ENCODE measurements at places on chromosomes 5 and 9.

- DNase-seq = peak; percentile 90
Observed at GRCh38 chr9:92151691-92152393, 36.6 kb upstream of the SPTLC1 start.

GRCh38 chr5:63963080-63963735, 963 bp upstream of the HTR1A start:
- DNase-seq = peak; percentile 13

- no peak for DNase-seq
Observed at GRCh38 chr9:28735738-28736342, 1162.6 kb upstream of the C9orf72 start.

DNA sequence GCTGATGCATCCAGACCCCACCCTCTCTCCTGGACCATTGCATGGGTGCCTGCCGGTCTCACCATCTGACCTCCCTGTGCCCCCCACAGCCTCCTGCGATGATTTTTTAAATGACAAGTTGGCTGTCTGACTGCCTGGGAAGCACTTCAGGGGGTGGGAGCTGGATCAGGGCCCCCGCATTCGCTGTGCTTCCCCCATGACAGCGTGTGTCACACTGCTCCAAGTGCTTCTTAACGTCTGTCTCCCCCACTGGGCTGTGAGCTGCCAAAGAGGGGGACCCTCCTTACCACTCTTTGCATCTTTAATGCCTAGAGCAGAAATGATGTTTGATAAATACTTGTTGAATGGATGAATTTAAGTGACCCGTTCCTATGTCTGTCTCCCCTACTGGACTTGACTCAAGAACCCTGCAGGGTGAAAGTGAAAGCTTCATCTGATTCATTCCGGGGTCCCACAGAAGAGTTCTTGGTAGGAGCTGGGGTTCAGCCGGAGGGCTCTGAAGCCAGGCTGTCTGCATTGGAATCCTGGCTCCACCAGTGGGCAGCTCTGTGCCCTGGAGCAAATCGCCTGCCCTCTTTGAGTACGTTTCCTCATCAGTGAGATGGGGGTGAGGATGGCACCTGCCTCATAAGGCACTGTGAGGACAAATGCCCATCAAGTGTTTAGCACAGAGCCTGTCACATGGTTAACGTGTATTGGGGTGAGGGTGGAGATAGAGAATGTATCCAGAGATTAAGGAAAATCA, 7.6 kb upstream of the EGR1 start:
- no peak for DNase-seq

GRCh38 chr9:134942788-134943184, 25.1 kb upstream of the FCN1 start:
- no peak for DNase-seq

- DNase-seq = no peak
Observed at GRCh38 chr5:176446884-176447590, 1.1 kb upstream of the FAF2 start.

DNA sequence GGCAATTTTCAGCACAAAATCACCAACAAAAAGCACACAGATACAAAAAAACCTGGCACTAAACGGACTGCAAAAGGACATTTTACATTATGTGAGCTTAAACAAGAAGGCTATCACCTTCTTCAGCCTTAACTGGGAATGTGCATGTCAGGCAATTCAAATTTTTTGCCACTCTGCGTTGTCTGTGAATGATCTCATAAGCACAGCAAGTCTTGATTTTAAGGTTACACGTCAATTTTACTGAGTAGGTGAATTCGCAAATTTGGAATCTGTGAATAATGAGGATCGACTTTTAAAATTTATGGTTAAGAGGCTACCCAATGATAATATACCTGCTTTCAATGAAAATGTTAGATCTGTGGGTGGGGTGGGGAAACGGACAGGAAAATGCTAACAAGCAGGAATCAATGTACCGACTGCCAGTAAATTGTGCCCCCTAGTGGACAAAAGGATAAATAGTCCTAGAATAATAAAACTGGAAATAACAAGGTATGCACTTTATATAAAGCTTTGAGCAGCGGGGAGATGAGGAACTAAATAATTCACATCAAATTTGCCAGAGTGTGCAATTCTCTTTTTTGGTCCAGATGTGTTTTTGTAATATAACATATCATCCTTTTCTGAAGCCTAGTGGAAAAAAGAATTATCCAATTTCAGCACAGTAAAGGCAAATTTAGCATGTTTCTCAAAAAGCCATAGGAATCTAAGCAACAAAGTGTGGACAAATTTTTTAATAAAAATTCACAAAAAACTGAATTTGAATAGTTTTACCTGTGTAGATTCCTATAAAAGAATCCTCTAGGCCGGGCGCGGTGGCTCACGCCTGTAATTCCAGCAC, 20.5 kb downstream of the EQTN start:
- DNase-seq = peak; percentile 50

GRCh38 chr9:14180093-14180959, 133.6 kb downstream of the NFIB start:
- no peak for DNase-seq

DNA sequence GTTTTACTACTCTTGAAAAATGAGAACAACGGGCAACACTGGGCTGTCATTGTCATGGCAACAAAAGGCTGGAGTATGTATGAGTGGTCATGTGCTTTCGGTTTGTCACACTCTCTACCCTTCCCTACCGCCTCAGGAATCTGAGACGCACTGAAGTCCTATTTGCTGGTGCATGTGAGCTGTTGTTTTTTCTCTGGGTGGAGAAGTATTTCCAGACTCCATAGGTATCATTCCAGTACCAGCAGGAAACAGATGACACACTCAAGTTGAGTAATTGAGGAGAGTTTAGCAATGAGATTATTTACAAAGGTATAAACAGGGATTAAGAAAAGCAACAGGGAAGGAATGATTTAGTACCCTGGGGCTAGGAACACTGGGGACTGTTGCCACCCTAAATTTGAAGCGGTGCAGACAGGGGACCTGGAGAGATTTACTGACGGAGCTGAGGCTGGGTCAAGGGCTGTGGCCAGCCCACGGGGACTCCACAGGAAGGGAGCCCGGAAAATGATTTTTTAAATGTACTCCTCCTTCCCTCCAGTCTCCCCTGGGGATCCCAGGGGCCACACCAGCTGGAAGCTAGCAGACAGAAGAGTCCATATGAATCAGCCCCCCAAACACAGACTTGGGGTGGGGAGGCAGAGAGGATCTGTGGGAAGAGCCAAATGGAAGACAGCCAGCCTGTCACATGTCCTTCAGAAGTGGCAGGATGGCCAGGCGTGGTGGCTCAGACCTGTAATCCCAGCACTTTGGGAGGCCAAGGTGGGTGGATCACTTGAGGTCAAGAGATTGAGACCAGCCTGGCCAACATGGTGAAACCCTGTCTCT, 13.2 kb upstream of the ZBTB43 start:
- peak; percentile 94 for DNase-seq

- peak; percentile 98 for DNase-seq
Observed at GRCh38 chr5:102715082-102715807, 39.9 kb upstream of the PAM start.

- DNase-seq = no peak
Observed at GRCh38 chr5:32290922-32291321, 21.8 kb downstream of the MTMR12 start.

- no peak for DNase-seq
Observed at GRCh38 chr5:112923148-112923917, 1.3 kb upstream of the REEP5 start.

GRCh38 chr9:133023117-133023890, 7.5 kb upstream of the GTF3C5 start:
- DNase-seq = peak; percentile 13

DNA sequence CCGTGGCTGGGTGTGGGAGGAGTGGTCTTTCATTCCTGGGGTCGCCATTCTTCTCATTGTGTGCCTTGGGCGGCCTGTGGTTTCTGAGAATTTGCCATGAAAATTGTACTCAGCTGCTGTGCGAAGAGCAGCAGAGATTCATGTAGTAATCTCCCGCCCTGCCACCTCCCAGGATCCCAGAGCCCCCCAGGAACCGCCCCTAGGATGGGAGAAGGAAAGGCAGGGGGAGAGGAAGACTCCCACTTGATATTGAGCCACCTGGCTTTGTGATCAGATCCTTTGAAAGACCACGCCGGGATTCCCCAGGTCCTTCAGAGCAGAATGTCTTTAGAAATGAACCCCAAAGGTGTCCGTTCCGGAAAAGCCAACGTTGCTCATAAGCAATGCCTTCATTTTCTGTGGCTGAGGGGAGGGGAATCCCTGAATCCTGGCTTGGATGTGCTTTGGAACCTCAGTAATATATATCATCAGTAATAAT, 27.6 kb downstream of the NEURL1B start:
- DNase-seq = no peak

DNA sequence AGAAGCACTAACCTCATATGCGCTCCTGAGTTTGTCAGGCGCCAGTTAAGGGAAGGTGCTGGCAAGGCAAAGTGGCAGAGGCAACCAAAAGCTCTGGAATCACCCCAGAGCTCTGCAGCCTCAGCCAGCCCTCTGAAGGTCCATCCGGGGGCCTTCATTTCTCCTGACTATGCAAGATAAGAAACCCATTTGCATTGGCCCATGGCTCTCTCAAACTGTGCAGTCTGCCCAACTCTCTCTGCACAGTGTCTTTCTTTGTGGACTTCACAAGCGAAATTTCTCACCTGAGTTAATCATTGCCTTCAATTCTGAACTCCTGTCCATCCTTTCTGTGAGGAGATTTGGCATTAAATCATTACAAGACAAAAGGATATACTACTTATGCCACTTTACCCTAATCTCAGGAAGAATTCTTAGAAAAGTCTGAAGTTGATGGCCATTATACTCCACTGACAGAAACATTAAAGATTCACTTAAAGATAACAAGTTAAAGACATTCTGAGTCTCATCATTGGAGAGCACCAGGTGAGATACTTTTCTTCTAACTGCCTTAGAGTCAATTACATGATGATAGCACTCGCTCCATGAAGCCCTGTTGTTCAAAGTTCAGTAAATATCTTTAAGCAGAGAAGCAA, 235.6 kb downstream of the SPOCK1 start:
- no peak for DNase-seq

DNA sequence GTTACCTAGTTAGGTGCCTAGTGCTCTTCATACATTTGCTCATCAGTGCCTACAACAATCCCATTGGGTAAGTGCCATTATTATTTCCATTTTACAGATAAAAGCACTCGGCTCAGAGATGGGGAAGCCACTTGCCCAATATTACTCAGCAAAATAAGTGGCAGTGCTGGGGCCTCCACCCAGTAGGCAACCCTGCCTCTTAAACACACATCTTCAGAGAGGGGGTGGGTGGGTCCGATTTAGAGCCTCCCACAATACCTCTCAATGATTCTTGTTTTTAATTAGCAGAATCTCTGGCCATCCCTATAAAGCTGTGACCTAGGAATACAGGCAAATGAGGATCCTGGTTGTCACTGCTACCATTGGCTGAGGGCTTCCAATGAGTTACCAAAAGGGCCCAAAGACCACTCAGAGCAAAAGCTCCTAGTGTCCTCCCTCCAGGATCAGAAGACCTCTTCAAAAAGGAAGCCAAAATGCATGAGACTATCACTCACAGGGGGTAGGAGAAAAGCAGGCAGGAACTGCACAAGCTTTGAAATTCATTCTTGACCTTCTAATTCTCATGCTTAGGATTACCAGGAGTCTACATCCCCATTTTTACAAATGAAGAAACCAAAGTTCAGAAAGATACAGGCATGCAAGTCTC, 36.1 kb upstream of the UBE2D2 start:
- no peak for DNase-seq

GRCh38 chr5:39829441-39829840, 404.7 kb upstream of the DAB2 start:
- no peak for DNase-seq

DNA sequence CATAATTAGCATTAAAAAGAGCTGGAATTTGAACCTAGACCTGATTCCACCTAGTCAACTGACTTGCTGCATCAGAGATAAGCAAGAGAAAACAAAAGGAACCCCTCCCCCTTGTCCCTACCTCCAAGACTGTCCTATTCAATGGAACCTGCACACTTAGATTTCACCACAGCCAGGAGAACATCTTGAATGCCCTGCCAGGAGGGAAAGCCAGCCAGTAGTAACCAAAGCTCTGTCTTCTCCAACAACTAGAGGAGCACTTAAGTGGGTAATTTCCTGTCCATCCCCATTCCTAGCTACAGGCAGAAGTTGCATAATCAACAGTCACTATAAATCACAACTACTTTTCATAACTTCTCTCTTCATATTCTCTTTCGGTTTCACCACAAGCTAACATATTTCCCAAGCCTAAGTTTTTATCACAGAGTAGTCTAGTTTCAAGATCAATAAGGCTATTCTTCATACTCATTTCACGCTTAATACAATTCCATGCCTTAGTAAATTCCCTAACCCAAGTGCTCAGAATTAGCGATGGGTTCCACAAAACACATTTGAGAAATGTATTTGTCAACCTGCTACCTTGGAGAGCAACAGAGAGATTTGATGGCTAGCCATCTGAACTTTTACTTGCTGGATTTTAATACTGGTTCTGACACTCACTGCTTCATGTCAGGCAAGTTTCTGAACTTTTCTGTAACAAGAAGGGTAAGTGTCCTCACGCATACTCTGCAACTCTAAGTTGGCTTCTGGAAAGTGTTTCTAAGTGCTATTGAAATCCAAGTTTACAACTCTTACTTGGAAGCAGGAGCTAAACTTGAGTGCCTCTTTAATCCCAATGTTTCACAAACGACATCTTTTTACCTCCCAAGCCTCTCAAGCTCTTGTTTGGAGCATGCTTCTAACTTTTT, 2.0 kb downstream of the DENND1A start:
- peak; percentile 82 for DNase-seq

GRCh38 chr5:148998174-148998797, 64.6 kb downstream of the SH3TC2 start:
- peak; percentile 67 for DNase-seq

- DNase-seq = no peak
Observed at GRCh38 chr9:8725635-8726034, 926.1 kb upstream of the DMAC1 start.

DNA sequence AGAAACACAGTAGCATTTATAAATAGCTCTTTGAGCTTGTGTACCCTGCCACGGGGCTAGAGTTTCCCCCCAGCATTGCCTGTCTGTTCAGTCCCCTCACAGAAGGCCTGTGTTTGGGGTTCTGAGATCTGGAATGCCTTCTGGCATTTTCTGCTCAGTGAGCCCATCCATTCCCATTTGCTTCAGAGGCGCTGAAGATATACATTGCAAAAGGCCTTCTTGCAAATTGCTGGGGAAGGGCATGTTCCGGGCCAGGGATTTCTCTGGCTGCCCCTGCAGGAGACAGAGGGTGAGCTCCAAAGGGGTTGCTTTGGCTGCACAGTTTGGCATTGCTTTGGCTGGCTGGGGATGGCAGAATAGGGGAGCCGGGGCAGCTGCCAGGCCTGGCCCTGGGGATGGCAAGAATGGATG, 308.4 kb downstream of the MSX2 start:
- DNase-seq = no peak

GRCh38 chr5:180297587-180298282, 5.9 kb upstream of the MAPK9 start:
- no peak for DNase-seq

DNA sequence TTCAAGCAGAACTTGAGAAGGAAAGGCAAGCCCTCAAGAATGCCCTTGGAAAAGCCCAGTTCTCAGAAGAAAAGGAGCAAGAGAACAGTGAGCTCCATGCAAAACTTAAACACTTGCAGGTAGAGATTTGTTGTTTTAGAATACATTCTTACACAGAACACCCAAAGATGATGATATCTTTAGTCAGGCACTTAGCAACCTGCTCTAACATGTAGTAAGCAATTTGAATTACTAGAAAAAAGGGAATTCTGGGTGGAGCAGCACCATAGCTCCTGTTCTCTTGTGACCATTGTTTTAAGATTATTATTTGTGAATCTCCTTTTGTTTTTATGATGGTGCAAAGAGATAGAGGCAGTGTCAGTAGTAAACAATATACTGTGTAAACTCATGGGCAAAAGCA, 63.1 kb downstream of the RAB14 start:
- DNase-seq = no peak

Measured in HCEC 1CT (cell line).